ENCODE measurements at places on chromosomes 7 and 10.

- no peak for DNase-seq
Measured at GRCh38 chr7:68929781-68930261, 668.5 kb upstream of the AUTS2 start.

DNA sequence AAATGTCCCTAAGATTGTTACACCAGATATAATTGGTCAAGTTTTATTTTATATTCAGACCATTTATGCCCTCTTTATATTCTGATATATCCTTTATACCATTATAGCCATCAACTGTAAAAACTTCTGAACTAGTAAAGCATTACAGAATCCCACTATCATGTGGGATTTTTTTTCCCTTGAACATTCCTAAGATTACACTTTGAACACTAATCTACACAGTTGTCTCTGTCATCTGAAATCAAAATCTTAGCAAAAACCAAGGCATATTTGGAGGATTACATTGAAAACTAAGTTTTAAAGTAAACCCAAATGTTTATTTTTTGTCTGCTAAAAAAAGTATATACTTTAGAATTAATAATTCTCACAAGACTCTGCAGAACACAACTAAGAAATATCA, 116.2 kb upstream of the GPR22 start:
- no peak for DNase-seq

- no peak for DNase-seq
Measured at GRCh38 chr7:117781707-117782106, 91.5 kb downstream of the CTTNBP2 start.

DNA sequence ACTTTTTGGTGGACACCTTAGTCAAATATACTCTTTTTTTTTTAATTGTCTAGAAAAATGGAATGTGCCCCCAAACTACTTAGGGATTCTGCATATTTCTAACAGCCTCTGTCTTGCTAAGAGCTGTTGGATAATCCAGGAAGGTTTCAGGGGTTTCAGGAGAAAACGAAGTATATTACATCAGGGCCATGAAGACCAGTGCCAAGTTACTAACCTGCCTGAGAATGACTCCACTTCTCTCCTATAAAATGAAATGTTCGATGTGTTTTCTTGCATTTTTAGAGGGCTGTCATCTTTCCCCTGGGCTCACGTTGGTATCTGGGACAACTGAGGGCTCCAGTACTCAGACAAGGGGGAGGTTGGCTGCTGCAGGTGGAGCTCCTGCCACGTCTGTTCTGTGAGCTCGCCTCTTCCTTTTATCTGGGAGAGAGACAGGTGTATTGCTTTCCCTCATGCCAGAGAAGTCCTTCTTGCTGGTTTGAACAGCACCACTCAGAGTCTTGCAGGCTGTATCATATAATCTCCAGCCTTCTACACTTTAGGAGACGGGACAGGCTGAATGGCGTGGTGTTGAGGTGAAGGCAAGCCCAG, 71.3 kb downstream of the CAMK1D start:
- DNase-seq: no peak

GRCh38 chr10:117656385-117657367, 114.1 kb downstream of the EMX2 start:
- DNase-seq: peak; percentile 49

Data from GM19239 (cell line).